ENCODE measurements at places on chromosomes 5 and 9.
A peak's percentile ranks its signal among the peaks of the same experiment; 100 is the strongest.

DNA sequence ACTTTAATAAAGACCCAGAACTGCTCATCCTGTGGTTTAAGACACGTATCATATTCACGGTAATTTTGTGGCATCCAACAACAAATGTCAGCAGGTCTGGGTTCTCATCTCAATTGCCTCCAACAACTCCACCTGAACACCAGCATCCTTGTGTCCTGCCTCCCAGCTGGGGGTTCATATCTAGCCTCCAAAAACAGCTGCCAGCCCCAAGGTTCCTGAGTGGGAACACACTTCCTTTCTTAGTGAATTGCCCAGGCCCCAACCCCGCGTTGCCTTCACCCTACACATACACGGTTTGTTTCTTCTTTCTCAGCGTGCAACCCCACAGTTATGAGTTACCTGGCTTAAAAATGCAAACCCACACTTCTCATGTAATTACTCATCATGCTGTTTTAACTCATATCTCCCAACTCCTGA lies 77.9 kb downstream of the SEMA4D start:
- DNase-seq = no peak

DNA sequence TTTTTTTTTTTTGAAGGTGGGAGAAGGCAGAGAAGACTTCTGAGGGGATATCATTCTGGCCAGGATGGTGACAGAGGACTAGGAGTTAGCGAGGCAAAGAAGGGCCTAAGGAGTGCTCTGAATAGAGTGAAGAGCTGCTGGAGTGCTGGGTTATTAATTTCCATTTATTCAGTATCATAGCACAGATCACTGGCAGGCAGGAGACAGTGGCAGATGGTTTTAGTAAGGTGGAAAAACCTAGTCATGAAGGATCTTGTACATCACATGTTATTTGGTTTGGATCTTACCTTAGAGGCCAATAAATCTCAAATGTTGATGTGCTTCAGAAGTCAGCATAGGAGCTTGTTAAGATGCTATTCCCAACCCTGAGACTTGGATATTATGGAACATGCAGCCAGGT lies 165.5 kb downstream of the TTLL11 start:
- DNase-seq = no peak

GRCh38 chr5:65555287-65555686 lies 7.7 kb downstream of the CENPK start:
- DNase-seq = no peak

DNA sequence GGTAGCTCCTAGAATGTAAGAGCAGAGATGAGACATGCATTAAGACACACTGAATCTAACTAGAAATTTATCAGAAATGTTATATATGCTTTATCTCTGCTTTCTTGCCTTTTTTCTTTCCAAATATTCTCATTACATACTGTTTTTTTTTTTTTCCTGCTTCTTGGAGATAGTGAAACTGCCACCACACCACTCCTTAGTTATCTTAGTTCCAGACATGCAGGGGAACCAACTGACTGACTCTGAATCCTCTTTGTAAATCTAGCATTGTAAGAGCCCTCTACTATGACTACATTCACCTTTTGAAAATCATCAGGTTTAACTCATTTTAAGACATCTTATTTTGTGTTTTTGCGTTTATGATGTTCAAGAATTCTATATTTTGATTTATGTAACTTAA lies 181.3 kb upstream of the ST8SIA4 start:
- DNase-seq = no peak

- peak; percentile 47 for DNase-seq
Measured at GRCh38 chr5:75054134-75054930, 2.0 kb upstream of the GCNT4 start.

DNA sequence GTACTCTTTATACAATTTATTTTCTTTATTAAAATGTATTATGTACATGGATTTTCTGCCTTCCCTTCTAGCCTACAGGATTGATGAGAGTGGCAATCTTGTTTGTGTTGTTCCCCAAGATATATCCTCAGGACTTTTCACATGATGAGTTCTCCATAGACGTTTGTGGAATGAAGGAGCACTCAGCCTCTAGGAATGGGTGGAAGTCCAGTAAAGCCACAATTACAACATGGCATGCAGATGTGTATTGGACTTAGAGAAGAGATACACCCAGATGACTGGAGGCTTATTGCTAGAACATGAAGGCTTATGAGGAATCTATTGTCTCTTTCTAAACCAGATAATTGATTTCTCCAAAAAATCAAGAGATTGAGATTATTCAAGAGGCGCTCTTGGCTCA lies 8.2 kb upstream of the DOCK2 start:
- no peak for DNase-seq

DNA sequence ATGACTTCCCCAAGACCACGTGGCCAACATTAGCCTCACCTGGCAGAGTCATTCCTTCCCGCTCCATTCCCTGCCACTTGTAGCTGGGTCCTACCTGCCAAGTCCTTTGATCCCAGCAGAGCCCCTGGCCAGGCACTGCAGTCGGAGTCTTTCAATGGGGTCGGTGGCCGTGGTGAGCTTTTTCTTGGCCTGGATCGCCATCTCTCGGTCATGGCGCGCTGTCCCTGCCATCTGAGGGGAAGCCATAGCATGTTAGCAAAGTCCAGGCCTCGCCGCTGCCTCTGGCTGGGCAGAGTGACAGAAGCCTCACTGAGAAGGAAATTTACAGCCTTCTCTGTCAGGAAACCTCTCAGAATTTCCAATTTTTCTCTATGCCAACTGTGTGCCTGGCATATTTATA lies 17.5 kb downstream of the CAPSL start:
- DNase-seq = no peak

DNA sequence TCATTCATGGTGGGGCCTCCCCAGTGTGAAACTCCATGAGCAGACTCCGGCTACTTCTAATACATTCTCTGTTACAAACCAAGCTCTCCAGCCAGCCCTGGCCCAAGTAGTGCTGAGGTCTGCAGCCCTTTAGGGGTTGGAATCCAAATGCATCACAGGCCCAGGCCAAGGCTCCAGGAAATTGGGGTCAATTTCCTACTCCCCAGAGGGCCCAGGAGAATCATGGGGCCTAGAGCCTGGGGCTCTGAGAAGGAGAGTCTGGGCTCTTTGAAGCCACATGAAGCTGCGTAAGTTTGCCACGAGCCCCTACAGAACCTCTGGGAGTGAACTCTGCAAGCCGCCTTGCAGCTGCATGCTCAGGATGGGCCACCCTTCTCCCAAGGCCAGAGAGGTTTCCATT lies 206.4 kb downstream of the PAPPA start:
- no peak for DNase-seq

DNA sequence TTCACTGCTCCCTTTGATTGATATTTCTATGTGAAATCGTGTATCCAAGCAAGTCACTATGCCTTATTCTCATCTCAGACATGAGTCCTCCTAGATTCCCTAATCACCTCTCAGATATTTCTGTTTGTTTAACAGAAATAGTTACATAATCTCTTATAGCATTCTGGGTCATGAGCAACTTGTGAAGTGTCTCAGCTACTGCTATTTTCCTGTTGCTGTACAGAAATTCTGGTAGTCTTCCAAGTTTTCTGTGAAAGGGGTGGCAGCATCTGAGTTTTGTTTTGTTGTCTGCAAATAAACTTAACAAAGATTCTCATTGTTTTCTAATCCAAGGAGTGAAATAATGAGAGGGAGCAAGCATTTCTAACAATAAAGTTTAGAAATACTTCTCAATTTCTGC lies 256.9 kb upstream of the ST8SIA4 start:
- no peak for DNase-seq

- DNase-seq = no peak
Measured at GRCh38 chr5:169384661-169385060, 83.7 kb upstream of the SLIT3 start.

- no peak for DNase-seq
Measured at GRCh38 chr5:151628112-151628823, 37.1 kb upstream of the FAT2 start.

GRCh38 chr5:53170746-53171349 lies 61.3 kb upstream of the MOCS2 start:
- peak; percentile 50 for DNase-seq

- no peak for DNase-seq
Measured at GRCh38 chr9:78325343-78325742, 28.4 kb downstream of the PSAT1 start.

GRCh38 chr9:85392260-85392659 lies 349.5 kb downstream of the AGTPBP1 start:
- DNase-seq = no peak

- no peak for DNase-seq
Measured at GRCh38 chr5:33531037-33531298, 90.2 kb downstream of the TARS1 start.

DNA sequence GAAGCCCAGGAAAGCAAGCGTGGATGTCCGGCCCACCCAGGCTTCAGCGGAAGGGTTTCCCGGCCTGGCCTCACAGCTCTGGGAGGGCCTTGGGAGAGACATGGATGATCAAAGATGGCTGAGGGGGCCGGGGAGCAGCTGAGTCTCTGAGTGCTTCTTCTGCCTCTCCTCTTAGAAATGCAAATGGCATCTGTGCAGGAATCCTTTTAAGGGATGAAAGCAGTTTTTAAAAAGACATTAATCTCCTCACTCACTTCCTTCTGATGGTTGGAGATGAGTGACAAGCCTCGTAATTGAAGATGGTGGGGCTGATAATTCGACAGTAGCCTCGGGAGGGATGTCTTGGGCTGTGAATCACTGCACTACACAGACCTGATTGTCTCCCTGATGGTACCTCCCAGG lies 24.3 kb upstream of the PITX1 start:
- no peak for DNase-seq

DNA sequence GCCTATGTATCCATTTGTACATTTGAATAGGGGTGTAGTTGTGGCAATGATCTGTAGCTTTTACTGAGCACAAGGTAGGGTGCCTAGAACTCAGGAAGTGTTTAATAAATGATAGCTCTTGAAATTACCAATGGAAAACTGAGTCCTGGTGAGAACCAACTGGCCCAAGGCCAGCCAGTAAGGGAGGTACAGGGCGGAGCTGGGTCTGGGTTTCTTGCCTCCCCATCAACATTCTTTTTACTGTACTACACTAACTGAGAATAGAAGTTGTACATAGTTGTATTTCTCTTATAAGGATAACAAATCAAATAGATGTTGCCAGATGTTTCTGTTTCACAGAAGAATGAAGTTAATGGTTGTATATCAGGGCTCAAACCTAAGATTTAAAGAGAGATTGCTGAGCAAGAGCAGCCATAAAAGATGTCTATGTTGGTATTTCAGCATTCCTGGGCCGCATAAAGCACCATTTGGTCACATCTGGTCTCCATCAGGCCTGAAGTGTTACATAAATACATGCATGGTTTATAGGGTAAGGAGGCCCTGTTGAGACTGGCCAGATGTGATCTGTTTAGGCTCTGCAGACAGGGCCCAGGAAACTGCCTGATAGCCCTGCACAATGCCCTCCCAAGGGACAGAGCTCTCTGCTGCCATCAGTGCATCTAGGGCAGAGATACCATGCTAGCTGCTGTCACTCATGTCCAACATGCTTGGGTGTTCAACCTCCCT lies 210.5 kb downstream of the NXNL2 start:
- DNase-seq = no peak

- DNase-seq = peak; percentile 72
Measured at GRCh38 chr5:35202319-35203111, 27.8 kb downstream of the PRLR start.

GRCh38 chr9:21634951-21635350 lies 152.8 kb upstream of the IFNE start:
- no peak for DNase-seq

GRCh38 chr5:9108162-9108561 lies 437.7 kb downstream of the SEMA5A start:
- no peak for DNase-seq

DNA sequence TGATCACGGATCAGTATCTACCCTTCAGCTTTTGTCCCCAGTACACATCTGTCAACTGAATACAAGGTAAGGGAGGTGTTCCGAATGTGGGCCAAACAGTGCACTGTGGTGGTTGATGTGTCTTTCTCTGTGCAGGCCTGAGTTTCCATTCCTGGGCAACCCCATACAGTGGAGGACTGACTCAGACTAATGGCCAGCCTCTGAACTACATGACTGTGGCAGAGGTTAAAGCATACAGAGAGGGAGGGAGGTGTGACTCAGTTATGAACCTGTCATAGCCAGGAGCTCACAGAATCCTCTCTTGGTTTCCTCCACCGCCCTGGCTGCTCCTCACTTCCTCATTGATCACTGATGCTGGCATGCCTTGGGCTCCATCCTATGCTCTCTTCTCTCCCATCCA lies 136.4 kb upstream of the TAS2R1 start:
- no peak for DNase-seq

DNA sequence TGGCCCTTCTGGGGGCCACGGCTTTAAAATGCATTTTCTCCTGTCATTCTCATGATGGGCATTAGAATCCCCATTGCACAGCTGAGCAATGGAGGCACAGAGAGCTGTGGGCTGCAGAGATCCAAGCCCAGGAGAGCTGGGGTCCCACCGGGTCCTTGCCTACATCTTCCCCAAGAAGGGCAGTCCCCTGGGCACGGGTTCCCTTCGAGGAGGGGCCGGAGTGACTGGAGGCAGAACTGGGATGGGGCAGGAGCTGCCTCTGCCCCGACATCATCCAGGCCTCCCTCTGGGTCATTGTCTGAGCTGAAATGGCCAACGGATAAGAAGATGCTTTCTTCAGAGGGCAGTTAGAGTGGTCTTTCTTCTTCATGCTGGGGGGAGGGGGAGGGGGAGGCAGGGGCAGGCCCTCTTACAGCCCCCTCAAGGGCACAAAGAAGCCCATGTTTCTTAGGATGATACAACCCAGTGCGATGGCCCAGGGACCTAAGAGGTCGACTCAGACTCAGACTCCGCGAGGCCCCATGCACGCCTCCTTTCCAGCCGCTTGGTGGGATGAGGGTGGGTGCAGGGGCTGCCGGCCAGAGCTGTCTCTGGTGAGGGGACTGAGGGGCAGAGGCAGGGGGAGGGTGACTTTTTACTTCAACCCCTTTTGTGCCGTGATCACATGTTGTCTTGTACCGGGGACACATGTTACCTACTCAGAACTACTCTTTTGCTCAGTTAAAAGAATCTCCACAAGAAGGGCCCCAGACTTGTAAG lies 112.4 kb upstream of the IRX2 start:
- DNase-seq = no peak

DNA sequence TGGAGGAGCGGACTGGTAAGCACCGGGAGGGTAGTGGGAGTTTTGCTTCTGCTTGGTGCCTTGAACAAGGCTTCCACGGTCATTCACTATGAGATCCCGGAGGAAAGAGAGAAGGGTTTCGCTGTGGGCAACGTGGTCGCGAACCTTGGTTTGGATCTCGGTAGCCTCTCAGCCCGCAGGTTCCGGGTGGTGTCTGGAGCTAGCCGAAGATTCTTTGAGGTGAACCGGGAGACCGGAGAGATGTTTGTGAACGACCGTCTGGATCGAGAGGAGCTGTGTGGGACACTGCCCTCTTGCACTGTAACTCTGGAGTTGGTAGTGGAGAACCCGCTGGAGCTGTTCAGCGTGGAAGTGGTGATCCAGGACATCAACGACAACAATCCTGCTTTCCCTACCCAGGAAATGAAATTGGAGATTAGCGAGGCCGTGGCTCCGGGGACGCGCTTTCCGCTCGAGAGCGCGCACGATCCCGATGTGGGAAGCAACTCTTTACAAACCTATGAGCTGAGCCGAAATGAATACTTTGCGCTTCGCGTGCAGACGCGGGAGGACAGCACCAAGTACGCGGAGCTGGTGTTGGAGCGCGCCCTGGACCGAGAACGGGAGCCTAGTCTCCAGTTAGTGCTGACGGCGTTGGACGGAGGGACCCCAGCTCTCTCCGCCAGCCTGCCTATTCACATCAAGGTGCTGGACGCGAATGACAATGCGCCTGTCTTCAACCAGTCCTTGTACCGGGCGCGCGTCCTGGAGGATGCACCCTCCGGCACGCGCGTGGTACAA lies 556 bp downstream of the PCDHGC3 start:
- DNase-seq = peak; percentile 38
